ENCODE measurements at places on chromosomes 6 and 20.
A peak's percentile ranks its signal among the peaks of the same experiment; 100 is the strongest.

DNA sequence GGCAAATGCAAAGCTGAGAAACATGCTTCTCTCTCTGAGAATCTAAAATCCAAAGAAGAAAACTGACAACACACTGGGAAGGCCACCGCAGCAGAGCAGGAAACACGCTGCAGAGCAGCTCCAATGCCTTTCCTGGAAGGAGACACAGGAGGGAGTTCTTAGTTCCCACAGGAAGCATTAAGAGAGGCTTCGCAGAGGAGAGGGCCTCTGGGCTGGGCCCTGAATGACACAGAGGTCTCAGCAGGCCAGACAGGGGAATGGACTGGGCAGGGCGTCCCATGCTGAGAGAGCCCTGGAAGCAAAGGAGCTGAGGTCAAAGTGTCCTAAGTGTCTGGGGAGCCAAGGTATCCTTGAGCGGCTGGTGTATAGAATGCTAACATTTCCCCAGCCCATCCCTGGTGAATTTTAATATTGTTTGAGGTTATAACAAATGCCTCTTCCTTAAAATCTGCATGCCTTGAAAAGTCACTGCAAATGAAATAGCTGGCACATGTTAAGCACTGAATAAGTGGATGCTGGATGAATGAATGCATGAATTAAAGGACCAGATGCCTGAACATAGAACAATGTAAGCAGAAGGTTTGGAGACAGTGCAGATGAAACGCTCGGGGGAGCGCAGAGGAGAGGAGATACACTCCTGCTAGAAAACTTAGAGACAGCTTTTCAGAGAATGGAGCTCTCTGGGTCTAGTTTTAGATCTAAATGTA lies 110.0 kb upstream of the SYNDIG1 start:
- no peak for DNase-seq

DNA sequence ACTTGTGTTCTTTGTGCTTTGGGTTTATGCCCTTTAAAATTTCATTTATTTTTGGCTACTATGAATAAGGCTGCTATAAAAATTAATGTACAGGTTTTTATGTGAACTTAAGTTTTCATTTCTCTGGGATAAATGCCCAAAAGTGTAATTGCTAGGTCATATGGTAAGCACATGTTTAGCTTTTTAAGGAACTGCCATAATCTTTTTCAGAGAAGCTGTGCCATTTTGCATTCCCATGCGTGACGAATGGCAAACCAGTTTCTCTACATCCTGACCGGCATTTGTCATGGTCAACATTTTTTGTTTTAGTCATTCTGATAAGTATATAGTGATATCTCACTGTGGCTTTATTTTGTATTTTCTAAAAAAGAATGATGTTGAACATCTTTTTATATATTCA lies 236.0 kb upstream of the SGK1 start:
- no peak for DNase-seq

GRCh38 chr6:25889877-25890853 lies 16.1 kb upstream of the SLC17A3 start:
- peak; percentile 18 for DNase-seq

- no peak for DNase-seq
These were observed 182.8 kb upstream of the FOXQ1 start for GRCh38 chr6:1129131-1129530.

DNA sequence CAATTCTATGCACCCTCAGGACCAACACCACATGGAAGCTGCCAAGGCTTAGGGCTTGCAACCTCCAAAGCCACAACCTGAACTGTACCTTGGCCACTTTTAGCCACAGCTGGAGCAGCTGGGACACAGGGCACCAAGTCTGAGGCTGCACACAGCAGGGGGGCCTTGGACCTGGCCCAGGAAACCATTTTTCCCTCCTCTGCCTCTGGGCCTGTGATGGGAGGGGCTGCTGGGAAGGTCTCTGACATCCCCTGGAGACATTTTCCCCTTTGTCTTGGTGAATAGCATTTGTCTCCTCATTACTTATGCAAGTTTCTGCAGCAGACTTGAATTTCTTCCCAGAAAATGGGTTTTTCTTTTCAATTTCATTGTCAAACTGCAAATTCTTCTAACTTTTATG lies 13.0 kb downstream of the TPBG start:
- DNase-seq, result no peak
